ENCODE measurements at places on chromosomes 3 and 15.

DNA sequence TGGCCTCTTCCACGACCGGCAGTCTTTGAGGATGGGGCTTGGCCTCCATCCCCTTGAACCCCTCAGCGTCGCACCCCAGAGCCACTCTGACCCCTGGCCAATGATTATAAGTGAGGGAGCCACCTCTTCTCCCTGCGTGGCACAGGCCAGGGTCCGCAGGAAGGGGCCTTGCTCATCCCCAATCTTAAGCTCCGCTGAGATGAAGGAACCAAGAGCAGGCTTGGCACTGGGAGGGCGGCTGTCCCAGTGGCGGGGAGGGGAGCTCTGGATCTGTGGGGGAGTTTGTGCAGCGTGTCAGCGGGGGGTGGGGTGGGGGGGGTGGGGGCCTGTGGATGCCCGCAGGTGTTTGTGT lies 13.8 kb upstream of the ADPGK start:
- DNase-seq = no peak

DNA sequence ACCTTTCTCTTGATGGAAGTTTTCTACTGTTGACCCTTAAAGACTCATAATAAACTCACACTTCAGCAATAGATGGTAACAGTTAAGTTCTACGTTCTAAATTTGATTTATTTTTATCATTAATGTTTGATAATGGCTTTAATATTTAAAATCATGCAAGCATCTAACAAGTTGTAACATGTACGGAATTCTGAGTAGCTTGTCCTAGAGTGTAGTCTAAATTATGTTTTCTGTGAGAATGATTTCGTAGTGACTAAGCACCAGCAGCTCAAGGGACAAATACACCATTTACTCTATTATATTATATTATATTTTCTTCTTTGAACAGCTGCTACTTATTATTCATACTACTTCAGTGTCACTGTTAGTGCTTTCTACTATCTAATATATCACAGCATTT lies 345.6 kb downstream of the NLGN1 start:
- DNase-seq = no peak

- DNase-seq = no peak
Observed at GRCh38 chr3:187454085-187454815, 86.1 kb downstream of the RTP4 start.

DNA sequence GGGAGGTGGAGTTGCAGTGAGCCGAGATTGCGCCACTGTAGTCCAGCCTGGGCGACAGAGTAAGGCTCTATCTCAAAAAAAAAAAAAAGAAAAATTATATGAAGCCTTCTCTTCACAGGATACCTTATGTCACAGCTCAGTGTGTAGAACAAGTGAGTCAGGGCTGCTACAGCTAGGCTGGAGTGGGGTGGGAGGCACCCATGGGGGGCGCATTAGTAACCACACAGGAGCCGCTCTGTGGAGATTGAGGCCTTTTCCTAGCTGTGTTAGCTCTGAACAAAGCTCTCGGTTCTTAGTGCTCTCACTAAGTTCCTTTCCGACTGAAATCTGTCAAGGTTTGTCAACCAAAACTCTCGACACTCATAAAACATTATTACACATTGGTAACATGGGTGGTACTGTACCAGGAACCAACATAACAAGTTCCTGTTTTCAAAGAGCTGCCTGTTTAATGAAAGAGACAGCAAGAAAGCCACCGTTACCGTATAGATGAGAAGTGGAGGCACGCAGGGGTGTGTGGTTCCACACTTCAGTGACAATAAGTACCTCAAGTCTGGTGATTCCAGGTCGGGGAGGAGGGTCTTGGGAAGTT lies 4.5 kb downstream of the LRRC31 start:
- DNase-seq = no peak

GRCh38 chr3:127783642-127784160 lies 38.6 kb downstream of the MGLL start:
- DNase-seq = no peak

DNA sequence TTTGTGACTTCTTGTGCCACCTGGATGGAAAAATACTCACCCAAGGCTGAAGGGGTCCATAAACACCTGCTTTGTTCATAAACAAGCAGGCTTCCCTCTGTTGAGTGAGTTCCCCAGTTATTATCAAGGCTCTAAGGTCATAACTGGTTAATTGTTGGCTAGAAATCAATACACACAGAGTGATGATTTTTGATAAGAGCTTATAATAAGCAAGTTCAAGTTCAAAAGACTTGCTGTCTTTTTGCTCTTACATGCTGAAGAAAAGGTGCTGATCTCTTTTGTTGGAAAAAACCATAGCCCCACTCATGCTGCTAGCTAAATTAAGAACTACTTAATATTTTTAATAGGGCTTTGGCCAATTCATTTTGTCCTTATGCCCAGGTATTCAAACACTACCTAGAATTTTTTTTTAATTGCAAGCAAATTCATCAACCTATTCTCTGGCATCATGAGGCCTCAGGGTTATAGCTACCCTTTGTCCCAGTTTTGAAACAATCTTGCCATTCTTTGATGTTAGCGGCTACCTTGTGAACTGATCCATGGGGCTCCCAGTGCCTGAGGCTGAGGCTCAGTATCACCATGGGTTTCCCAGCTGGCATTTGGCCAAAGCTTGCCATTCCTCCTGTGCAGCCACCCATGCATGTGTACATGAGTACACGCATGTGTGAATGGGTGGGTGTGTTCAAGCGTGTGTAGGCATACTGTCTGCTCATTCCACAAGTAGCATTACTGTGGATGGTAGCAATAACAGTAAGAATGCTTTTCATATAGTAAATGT lies 127.6 kb upstream of the LPP start:
- DNase-seq = no peak

- no peak for DNase-seq
Observed at GRCh38 chr15:98730860-98731711, 82.7 kb downstream of the IGF1R start.

- no peak for DNase-seq
Observed at GRCh38 chr3:197181741-197182140, 116.7 kb downstream of the DLG1 start.

- DNase-seq = no peak
Observed at GRCh38 chr15:100241572-100242482, 99.9 kb downstream of the ADAMTS17 start.

DNA sequence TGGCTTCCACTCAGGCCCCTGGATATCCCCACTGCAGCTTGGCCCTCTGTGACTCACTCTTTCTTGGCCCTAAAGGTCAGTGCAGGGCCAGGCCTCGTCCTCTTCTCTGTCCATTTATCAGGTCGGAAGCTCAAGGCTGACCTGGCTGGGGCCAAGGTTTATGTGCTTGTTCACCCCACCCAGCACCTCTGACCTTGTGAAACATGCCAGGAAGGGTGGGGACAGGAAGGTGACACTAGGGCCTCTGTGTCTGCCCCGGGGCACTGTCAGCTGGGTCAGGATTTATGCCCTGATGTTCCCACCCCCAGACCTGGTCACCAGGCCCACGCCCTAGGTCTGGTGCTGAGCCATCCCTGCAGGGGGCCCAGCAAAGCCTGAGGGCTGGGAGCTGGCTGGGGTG lies 103.8 kb downstream of the FBLN2 start:
- no peak for DNase-seq

GRCh38 chr15:80350941-80351610 lies 53.1 kb upstream of the ARNT2 start:
- DNase-seq = no peak

DNA sequence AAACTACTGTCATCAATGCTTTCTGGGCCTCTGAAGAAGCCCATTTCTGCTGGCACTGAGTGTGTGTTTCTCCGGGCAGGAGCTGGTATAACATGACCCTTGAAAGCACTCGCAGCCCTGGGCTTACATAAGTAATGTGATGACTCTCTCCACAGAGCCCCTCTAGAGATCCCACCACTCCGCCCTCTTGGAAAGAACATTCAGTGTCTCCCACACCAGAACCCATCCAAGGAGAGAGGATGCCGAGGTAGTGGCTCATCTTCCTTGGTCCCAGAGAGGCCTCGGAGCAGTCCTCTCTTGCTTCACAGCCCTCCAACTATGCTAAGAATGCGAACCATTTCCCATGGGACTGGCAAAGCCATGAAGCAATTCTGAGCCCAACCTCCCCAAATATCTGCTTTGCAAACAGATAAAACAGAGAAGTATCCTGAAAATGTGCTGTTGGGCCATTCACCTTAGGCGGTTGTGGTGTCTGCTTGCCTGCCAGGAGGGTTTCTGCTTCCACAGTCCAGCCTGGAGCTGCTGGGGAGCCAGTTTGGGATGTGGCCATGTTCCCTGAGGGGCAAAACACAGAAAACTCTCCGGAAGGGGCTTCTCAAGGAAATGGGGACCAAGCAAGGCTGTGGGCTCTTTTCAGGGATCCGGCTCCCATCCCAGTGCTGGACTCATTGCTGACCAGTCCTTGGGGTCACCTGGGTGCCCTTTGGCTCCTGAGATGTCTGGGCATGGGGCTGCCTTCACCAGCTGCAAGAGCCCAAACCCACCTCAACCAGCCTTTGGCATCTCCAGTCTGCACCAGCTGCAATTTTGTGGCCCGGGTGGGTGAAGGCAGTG lies 47.3 kb downstream of the AMOTL2 start:
- DNase-seq = no peak

- DNase-seq = no peak
Observed at GRCh38 chr3:49717959-49718857, 1.3 kb downstream of the AMIGO3 start.

- no peak for DNase-seq
Observed at GRCh38 chr3:159624616-159625015, 364.0 kb upstream of the IL12A start.

GRCh38 chr3:18812316-18812715 lies 336.0 kb upstream of the KCNH8 start:
- no peak for DNase-seq

DNA sequence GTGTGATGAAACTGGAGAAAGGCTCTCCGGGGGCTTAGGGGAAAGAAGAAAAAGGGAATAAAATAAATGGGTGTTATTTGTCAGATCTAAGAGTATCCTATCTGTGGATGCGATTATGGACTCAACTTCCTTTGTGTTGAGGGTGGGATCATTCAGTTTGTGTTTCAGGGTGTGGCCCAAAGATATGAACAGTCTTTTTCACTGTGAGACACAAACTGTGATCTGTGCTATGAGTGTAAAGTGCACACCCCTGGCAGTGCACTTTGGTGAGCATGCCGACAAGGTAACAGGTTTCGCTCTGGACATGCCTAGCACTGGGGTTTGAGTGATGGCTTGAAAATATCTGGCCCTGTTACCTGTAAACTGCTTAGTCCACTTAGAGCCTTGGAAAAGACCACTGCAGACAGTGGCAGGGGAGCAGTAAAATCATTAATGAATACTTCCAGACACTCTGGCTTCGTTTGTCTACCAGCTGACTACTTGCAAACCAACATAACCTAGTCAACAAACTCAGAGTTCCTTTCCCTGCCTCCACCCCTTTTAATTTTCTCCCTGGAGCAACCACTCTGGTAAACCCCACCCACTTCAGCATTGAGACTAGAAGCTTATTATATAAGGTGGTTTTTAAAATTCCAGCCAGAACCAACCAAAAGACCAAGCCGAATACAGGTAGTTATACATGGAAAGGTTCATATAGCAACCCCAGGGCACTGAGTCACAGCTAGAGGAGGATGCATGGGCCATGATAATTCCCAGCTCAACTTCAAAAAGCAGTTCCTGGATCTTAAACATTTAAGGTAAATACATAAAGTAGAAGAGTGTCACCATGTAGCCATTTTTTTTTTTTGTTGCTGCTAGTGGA lies 55.1 kb downstream of the TAMM41 start:
- no peak for DNase-seq

DNA sequence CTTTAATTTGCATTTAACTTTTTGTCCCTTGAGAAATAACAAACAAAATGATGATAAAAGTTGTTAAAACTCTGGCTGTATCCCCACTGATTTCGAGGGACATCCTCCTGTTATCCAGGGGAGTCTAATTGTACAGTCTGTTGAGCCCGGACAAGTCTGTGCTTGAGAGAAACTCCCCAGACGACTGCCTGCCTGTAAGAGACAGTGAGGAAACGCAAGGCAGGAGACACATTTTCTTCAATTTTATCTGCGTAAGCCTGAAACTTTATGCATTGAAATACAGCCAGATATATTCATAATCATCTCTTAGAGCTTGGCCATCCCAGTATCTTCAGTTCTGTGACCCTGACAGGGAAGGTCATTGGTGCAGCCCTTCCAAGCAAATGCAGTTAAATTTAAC lies 97.7 kb downstream of the ROBO2 start:
- no peak for DNase-seq

GRCh38 chr3:123733805-123734526 lies 149.1 kb upstream of the HACD2 start:
- DNase-seq = no peak

GRCh38 chr3:169750665-169751064 lies 14.2 kb downstream of the TERC start:
- DNase-seq = no peak

GRCh38 chr15:80367661-80368060 lies 36.5 kb upstream of the ARNT2 start:
- DNase-seq = no peak

DNA sequence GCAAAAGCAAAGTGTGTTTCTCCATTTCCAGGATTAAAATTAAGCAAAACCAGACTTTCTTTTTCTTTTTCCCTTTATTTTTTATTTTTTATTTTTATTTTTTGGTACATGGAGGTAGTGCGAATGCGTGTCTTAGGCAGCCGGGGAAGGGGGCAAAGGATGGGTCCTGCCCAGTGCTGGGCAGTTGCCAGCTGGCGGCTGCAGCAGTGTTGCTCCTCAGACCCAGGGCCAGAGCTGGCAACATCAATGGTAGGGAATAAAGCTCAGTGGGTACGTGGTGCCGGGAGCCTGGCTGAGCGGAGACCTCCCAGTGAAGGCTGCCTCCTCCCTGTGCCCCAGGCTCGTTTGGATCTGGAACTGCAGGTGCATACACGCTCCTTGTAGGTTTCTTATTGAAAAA lies 46.3 kb downstream of the POLR2M start:
- no peak for DNase-seq

DNA sequence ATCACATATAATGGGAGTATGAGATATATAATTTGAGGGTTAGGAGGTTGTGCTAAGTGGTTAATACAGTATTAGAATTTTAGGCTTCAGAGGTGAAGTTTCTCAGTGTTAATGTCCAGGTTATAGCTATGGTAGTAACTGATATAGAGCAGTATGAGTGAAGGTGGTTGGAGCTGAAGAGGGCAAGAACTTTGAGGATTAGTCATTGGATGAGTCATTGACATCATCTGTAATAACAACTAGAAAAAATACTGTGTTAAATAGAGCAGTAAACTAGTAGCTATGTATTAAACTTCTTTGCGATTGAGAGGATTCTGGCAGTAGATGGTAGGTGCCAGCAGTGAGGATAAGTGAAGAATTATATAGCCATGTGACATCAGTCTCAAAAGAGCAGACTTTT lies 47.5 kb upstream of the EIF3J start:
- DNase-seq = no peak

DNA sequence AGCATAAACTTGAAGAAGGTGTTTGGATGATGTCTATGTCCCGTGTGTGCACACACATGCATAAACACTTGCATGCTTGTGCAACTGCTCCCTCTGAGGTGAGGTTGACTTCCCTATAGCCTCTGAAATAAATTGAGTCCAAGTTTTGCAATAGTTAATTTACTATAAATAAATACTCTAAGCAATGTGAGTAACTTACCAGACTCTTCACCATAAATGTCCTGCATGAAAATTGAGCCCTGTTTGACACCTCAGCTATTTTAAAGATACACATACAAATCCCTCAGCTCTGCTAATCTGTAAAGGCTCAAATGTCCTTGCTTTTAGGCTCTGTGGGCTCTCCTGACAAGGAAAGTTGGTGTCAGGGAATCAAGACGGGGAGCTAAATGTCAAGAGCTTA lies 37.1 kb downstream of the GJD2 start:
- DNase-seq = no peak

Data from activated CD8-positive, alpha-beta memory T cell treated with anti-CD3 and anti-CD28 coated beads for 48 hours (primary cell).